ENCODE measurements at places on chromosomes 3 and 15. TPM values are rescaled to one million over a fixed set of nuclear protein-coding genes. Genes with fewer than 3 reads are reported as not detected.

SGO1 gene
- 0.14 TPM for total RNA-seq

HRG gene
- total RNA-seq: not detected

DNA sequence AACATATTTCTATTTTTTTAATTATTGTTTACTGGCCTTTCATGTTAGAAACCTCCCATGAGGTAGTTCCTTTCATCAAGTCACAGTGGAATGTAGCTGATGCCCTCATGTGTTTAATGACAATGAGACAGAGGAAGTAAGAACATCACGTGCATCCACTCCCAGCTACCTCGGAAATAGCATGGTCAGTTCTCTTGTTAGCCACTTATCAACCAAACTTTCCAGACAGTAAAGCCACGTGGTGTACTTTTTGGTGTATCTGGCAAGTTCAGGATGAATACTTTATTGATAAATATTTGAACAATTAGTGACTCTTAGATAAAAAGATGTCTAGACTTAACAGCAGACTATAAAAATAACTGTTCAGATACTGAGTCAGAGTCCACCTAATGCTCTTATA lies 781.7 kb downstream of the MECOM start:
- DNase-seq: no peak

COL6A5 gene
- not detected for total RNA-seq

DNA sequence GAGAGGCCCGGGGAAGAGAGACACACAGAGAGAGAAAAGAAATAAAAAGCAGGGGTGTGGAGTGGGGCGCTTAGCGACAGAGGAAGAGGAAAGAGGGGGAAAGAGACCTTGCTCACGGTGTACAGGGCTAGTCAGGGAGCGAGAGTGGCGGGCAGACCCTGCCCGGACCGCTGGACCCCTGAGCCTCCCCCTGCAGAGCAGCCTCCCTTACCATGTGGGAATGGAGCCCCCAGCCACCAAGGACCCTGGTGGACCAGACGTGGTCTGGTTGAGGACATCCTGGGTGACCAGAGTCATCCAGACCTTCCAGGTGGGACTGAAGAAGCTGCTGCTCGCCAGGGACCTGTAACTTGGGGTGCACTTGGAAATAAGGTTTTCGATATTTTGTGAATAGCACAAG lies 129.6 kb downstream of the CHSY1 start:
- no peak for DNase-seq

DNA sequence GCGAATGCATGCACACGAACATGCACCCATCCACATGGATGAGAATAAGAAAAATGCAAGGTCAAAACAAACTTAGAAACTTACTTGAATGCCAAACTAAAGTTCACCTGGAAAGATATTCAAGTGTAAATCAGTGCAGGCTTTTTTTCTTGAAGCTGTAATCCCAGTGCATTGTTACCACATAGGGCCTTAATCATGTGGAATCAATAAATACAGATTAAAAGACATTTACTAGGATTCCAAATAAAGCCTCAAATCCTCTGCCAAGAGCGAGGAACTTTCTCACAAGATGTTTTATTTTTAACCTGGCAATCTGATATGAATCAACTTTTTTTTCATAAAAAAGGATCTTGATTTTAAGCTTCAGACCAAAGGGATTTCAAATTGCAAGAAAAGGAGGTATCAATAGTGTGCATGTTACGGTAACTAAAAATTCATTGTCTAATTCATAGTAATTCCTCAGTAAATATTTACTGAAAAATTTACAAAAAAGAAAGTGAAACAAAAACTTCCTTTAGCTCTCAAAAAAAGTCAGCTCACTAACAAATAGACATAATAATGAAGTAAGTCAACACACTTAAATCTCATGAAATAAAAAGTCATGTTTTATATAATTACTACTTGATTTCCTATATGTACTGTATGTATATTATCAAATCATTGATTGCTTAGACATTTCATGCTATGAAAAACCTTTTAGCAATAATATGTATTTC lies 978.6 kb downstream of the PLOD2 start:
- no peak for DNase-seq

- no peak for DNase-seq
Measured at GRCh38 chr15:88230823-88231222, 25.7 kb downstream of the NTRK3 start.

DNA sequence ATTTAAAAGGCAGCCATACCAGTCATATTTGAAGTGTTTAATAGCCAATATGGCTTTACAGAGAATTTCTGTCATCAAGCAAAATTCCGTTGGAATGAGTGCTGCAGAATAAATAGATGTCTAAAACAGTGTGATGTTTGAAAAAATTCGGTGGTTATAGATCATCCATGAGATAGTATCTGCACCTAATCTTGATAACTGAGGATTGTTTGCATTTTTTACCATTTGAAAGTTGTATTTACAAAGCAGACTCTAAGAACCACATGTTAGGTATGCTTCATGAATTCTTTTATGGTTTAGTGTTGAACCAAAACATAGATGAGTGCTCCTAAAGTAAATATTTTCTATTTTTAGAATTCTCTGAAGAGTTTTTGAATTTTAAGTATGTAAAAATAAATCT lies 476.1 kb downstream of the NAALADL2 start:
- no peak for DNase-seq

SPATA12 gene
- not detected for total RNA-seq
